ENCODE measurements at places on chromosomes 1 and 21. TPM values are rescaled to one million over a fixed set of nuclear protein-coding genes. Genes with fewer than 3 reads are reported as not detected.

DNA sequence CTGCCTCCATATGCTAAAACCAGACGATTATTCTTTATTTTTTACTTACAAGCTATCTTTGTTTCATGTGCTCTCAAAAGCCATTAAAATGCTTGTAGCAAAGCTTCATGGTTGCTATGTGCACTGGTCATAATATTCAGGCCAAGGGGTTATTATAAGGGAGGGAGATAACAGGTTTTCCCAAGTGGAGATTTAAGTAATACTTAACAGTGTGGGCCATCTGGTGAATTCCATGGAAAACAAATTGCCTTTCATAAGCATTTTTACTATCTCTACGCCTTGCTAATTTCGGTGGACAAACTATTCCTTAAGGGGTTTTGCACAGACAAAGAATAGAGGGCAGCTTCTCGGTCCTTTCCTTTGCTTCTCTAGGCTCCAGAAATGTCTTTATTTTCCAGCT lies 137.8 kb downstream of the NUF2 start:
- no peak for DNase-seq

GRCh38 chr1:81998165-81998564 lies 197.4 kb downstream of the ADGRL2 start:
- no peak for DNase-seq

The CRNN gene
- not detected for total RNA-seq

- no peak for DNase-seq
Observed at GRCh38 chr1:185474440-185475149, 157.6 kb upstream of the IVNS1ABP start.

GRCh38 chr21:44024887-44025353 lies 12.8 kb downstream of the TRAPPC10 start:
- DNase-seq = no peak

DNA sequence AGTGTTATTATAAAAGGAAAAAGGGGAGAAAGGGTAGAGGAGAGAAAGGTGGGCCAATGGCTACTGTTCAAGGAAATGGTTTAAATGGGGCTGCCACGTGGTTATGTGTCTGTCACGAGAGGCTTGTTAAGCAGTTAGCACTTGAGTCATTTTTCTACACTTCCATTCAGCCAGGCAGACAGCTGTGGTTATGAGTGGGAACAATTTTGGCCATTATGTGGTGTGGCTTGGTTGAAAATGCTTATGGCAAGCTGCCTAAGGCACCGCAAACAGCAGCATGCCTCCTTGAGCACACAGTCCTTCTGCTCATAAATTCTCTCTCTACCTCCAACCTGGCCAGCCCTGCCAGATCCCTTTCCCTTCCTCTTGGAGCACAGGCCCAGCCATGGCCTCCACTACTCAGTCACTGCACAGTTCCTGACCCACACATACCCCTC lies 3.2 kb upstream of the SRM start:
- peak; percentile 57 for DNase-seq

DNA sequence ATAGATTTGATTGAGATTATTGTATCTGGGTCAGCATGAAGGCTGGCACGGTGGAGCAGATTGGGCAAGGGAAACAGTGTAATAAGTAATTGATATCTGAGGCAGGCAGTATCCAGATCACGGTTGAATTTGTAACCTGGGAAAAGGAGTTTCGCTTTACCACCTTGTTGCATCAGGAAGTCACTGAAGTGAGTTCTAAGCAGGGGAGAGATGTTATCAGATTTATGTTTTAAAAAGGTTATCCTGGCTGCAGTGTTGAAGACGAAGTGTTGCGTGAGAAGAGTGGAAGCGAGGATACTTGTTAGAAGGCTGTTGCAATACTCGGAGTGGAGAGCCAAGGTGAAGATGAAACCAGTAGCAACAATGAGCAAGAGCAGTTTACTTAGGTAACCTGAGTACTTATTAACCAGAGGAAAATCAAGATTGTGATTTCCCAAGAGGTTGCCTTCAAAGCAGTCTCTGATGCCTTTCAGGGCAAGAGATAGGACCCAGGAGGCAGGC lies 77.8 kb downstream of the LHX9 start:
- no peak for DNase-seq

DNA sequence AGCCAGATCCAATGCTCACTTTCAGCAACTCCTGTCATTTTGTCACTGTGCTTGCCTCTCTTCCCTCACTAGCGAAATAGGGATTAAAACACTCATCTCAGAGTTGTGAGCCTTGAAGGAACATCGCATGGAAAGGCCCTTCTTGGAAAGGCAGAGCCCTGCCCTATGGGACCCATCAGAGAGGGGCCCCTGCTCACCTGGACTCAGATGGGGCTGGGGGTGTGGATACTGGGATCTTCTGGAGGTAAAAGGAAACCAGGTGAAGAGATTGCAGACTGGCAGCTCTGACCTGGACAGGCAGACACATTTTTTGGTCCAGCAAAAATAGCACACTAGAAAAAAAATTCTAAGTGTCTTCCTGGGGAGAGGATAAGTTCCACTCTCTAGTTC lies 54.2 kb upstream of the EPS8L3 start:
- DNase-seq = no peak

- DNase-seq = no peak
Observed at GRCh38 chr1:176811511-176812288, 348.7 kb downstream of the PAPPA2 start.

- peak; percentile 40 for DNase-seq
Observed at GRCh38 chr1:6491480-6491962, at the start of gene PLEKHG5. Gene PLEKHG5, minus strand, starts transcription at chr1:6491667. Its CDS starts 14,096 bp downstream, at chr1:6477571.

The SELP gene
- 3.6 TPM for total RNA-seq

The SGIP1 gene
- not detected for total RNA-seq

The ZNF683 gene
- total RNA-seq = 0.25 TPM

DNA sequence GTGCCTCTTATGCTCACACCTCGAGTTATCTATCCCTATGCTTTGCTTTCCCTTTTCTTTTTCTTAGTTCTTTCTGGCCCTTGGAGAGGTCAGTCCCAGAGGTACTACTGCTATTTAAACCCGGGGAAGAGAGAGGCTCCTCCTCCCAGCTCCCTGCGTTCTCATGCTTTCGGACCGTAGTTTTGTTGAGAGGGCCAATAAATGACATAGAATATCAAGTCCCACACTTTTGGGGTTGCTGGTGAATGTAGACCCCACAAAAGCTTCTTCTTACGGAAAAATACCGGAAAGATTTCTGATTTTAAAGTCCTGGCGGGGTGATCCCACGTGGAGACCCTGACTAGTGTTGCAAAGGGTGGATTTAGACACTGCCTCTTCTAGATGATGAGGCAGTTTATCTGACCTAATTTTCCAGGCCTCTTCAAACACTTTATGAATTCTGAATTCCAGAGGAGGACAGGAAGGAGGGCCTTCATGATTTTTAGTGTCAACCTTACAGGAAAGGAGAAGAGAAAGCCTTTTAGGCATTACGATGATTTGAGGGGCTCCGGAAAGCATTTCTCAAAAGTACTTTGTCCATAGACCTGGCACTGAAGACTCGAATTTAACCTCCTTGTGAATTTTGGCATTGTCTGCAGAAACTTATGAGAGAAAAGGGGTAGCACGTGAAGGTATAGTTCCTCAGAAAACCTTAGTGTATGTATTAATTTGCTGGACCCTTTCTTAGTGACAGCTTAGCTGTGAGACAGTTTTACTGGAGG lies 694 bp downstream of the TMEM167B start:
- DNase-seq = no peak

The EXO1 gene
- 42.1 TPM for total RNA-seq

GRCh38 chr1:228287541-228288425 lies 79.9 kb downstream of the OBSCN start:
- no peak for DNase-seq

The RIMKLA gene
- 1.9 TPM for total RNA-seq

The ELAPOR1 gene
- total RNA-seq = 10.2 TPM

- no peak for DNase-seq
Observed at GRCh38 chr1:38197312-38198061, 150.9 kb upstream of the POU3F1 start.

The ICOSLG gene
- total RNA-seq = 2.6 TPM

- DNase-seq = no peak
Observed at GRCh38 chr1:152179566-152179965, 20.5 kb upstream of the RPTN start.

- no peak for DNase-seq
Observed at GRCh38 chr1:59397139-59397858, 100.4 kb downstream of the FGGY start.

DNA sequence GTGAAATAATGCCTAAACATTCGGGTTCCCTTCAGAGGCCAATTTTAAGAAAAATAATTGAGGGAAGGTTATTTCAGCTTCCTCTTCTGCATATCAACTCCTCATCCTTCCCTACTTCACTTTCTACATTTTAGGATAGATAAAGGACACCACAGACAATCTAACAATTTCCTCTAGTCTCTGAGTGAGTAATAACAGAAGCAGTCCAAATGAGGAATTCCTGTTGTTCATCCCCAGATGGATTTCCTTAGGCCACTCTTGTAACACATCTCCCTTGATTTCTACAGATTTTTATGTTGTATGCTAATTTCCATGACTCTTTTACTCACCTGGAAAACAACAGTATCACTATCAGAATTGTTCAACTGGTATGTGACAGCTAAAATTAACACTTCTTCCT lies 87.7 kb upstream of the LYPLAL1 start:
- DNase-seq = no peak

GRCh38 chr21:33132054-33132453 lies 62.1 kb downstream of the OLIG1 start:
- no peak for DNase-seq

The ARF1 gene
- 369 TPM for total RNA-seq

The FALEC gene
- total RNA-seq = 0.79 TPM

GRCh38 chr1:24952413-24952841 lies 22.4 kb upstream of the RUNX3 start:
- DNase-seq = peak; percentile 49

- DNase-seq = no peak
Observed at GRCh38 chr1:96688767-96689166, 32.8 kb upstream of the PTBP2 start.

- DNase-seq = no peak
Observed at GRCh38 chr1:200992382-200993048, 31.0 kb downstream of the KIF21B start.

- DNase-seq = no peak
Observed at GRCh38 chr1:4330805-4331766, 323.3 kb upstream of the AJAP1 start.

The SLC44A5 gene
- not detected for total RNA-seq

DNA sequence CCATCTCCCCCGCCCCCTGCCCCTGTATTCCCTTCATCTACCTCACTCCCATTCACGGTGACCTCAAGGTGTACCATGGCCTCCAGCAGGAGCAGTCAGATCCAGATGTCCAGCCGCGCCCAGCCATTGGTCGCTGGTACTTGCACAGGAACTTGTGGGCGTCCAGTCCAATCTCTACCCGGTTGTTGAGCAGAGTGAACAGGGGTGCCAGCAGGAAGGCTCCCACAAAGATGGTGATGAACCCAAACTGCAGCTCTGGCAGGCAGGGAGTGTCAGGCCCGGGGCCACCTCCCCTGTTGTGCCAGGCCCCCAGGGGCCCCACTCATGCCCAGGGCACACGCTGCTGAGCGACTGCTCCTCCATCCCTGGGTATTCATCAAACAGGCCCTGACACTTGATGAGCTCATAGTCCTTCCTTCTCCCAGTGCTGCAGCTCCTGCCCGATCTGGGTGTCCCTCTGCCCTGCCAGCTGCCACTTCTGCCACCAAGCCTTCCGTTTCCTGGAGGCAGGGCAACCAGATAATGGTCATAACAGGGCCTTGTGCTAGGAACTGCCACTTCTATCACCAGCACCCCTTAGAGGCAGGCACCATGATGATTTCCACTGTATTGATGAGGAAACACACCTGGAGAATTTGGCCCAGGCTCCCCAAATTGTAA lies 5.7 kb upstream of the ARHGEF19 start:
- DNase-seq = no peak

DNA sequence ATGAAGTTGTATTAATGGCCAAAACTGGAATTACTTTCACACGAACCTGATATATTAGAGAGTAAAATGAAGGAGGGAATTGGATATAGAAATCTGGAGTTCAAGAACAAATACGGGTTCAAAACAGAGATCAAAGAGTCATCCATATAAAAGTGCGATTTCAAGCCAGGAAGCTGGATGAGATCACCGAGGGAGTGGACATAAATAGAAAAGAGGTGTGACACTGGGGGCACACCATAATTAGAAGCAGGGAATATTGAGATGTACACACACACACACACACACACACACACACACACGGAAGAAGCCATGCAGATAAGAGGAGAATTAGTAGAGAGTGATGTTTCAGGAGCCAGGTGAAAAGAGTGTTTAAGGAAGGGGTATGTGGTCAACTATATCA lies 32.3 kb upstream of the PLD5 start:
- DNase-seq = no peak

The NHLH1 gene
- 0.60 TPM for total RNA-seq

The SPRR1A gene
- not detected for total RNA-seq

The BLACAT1 gene
- total RNA-seq = 0.97 TPM

GRCh38 chr1:227732586-227733308 lies 2.4 kb downstream of the JMJD4 start:
- DNase-seq = no peak

DNA sequence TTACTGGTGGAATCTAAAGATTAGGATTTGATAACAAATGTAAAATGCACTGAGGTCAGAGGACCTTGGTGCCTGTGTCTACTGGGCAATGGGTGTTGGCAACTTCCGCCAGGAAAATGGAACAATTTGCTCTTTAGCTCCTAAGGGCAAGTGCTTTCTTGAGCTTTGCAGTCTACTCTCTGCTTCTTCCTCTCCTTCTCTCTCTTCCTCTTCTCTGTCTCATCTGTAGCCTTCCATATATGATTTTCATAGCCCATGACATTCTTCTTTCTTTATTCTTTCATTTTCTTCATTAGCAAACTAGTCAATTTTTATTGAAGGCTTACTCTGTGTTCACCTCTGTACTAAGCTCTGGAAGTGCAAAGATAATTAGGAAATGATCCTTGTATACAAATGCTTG lies 35.5 kb downstream of the OVGP1 start:
- no peak for DNase-seq

- DNase-seq = no peak
Observed at GRCh38 chr1:15883326-15883725, 35.8 kb downstream of the SPEN start.

The NUP210L gene
- 0.14 TPM for total RNA-seq

The CLCA4 gene
- total RNA-seq = not detected

- no peak for DNase-seq
Observed at GRCh38 chr1:29279406-29279805, 43.1 kb downstream of the PTPRU start.

DNA sequence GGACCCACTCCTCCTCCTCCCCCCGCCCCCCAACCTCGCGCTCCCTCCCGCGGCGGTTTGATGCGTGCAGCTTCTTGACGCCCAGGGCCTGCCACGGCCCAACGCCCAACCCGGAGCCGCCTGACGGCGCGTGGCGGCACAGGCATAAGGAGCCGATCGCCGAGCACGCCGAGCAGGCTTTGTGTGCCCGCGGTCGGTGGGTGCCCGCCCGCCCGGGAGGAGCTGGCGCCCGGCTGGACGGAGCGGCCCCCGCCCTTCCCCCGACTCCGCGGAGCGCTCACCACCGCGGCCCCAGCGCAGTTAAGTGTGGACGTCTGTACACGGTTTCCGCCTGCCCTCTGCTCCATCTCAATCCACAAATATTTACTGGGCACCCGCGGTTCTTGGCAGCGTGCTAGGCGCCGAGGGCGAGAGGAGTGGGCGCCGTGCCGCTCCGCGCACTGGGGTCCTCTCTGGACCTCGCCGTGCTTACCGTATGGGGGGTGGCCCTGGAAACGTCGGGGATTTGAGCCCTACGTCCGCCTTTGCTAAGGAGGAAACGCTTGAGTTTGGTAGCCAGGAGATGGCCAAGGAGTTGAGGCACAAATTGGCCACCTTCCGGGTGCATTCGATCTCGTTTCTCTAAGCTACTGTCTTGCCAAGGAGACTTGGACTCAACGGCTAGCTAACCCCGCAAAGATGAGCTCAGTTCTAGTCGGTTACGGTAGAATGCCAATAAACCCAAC lies 444 bp upstream of the HDGF start:
- DNase-seq = peak; percentile 96

The SH2D2A gene
- total RNA-seq = 221 TPM

GRCh38 chr21:44502171-44502958 lies 37.6 kb downstream of the KRTAP10-1 start:
- no peak for DNase-seq

Measured in activated T-cell treated with anti-CD3 and anti-CD28 coated beads, Interleukin-2, amount 50 U/mL, for 72 hours (primary cell).